Stimulated activated effector memory CD8-positive, alpha-beta T cell treated with anti-CD3 and anti-CD28 coated beads, Interleukin-12 subunit alpha, Interleukin-12 subunit beta, amount 100 ng/mL, for 72 hours (primary cell): ENCODE measurements at places on chromosomes 16 and 17.

DNA sequence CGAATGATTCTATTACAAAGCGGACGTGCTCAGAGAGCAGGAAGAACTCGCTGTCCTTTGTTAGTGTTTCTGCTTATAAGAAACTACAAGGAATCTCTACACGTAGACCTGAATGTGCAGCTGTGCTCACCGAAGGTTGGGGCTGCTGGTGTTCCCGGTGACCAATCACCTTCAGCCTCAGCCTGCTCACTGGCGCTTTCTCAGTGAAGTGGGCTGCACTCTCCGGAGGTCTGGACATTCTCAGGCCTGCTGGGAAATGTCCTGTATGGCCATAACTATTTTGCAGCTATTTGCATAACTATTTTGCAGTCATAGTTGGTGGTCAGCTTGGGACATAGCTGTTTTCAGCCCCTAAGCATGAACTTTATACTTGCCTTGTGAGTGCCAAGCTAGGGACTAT is 9.7 kb upstream of the CIAO3 start:
- DNase-seq, result no peak

DNA sequence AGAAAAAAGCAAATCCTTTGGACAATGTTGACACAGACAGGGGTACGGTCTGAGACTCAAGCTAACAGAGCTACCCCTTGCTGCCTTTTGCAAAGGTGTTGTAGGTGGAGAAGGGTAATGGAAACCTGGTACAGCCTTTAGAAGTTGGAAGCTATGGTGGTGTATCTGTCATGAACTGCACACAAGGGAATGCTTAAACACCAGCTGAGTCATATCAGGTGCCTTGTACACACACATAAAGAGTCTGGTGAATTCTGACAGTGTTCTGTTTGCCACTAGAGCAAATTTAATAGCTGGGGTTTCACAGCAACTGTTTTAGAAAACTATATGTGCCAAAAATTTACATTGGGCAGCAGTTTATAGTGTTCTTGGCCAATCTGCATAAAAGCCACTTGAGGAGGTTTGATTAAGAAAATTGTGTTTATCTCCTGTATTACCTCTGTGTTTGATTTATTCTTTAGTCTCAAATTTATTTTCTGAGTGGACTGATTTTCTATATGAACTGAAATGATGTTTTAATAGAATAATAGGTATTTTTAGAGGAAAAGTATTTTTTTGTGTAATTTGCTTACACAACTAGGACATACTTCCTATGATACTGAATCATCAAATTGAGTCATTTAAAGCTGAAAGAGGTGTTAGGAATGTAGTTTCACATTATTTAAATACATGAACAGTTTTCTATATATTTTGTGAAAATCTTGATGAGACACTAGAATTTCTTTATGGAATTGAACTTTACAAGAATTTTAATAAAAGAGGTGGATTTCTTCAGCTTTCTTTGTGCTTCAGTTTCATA is 136.9 kb downstream of the MAP2K6 start:
- no peak for DNase-seq

- DNase-seq, result no peak
Measured at GRCh38 chr17:76147211-76148014, 6.4 kb upstream of the FOXJ1 start.

- DNase-seq, result no peak
Measured at GRCh38 chr16:69823831-69824563, 61.9 kb downstream of the WWP2 start.

- peak; percentile 26 for DNase-seq
Measured at GRCh38 chr17:44005527-44006271, 1.3 kb downstream of the NAGS start.

DNA sequence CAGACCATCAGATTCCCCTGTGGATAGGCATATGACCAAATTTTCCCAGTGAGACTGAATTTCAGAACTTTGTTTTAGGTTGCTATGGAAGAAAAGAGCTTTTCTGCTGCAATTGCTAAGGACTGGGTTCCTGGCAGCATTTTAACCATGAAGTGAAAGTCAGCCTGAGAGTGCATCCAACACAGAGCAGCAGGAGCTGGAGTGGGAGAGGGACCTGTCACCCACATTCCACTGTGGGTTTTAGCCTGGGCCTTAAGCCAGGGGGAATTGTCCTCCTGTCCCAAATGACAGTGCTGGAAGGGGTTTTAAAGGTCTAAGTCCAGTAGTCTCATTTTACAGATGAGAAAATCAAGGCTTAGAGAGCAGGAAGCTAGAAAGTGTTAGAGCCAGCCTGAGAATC is 203.5 kb upstream of the N4BP1 start:
- DNase-seq, result no peak

- no peak for DNase-seq
Measured at GRCh38 chr16:27775254-27775653, 225.3 kb downstream of the KATNIP start.

- no peak for DNase-seq
Measured at GRCh38 chr16:86565644-86566511, 751 bp upstream of the FOXC2 start.

DNA sequence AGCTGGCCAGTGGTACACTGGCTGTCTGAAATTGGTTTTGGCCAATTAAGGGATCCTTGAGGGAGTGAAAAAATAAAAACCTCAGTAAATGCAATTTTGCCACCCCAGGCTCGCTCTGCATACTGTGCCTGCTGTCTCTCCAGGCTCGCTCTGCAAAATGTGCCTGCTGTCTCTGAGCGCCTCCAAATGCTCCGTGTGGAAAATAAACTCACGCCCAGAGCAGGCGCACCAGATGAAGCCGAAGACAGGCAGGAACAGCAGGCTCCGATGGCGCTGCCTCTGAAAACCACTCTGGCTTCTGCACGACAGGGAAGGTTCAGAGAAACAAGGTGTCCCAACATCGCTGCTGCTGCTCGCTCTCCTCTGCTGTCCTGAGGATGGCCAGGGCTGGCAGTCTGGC is 29.1 kb downstream of the SNN start:
- no peak for DNase-seq

DNA sequence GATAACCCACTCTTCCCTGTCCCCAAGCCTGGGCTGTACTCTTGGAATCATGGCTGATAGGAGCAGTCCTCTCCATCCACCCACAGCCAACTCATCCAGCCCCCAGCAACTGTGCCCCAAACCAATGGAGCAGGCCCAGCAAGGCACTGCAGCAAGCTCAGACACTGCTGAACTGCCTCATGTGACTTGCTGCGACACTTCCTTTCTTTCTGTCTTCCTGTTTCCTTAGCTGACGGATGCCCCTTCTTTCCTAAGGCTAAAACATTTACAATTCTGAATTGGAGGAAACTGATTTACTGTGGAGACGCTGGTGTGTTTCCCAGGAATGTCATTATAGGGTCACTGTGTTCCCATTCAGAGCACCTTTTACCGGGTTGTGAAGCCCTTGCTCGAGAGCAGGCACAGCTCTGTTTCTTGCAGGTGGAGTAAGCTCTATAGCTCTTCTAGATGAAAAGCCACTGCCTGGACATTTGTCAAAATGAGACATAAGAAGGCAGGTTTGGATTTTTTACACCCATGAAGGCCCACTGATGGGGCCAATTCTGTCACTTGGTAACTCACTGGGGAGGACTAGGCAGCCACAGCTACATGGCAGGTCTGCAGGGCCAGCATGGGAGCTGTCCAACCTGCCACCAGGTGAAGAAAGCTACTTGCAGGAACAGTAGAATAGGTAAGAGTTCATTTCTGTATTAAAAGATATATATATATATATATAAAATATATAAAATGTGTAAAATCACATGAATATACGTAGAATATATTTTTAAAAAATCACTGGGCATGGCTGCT is 27.4 kb downstream of the TMEM11 start:
- no peak for DNase-seq

- no peak for DNase-seq
Measured at GRCh38 chr17:27497696-27498095, 41.4 kb downstream of the KSR1 start.

DNA sequence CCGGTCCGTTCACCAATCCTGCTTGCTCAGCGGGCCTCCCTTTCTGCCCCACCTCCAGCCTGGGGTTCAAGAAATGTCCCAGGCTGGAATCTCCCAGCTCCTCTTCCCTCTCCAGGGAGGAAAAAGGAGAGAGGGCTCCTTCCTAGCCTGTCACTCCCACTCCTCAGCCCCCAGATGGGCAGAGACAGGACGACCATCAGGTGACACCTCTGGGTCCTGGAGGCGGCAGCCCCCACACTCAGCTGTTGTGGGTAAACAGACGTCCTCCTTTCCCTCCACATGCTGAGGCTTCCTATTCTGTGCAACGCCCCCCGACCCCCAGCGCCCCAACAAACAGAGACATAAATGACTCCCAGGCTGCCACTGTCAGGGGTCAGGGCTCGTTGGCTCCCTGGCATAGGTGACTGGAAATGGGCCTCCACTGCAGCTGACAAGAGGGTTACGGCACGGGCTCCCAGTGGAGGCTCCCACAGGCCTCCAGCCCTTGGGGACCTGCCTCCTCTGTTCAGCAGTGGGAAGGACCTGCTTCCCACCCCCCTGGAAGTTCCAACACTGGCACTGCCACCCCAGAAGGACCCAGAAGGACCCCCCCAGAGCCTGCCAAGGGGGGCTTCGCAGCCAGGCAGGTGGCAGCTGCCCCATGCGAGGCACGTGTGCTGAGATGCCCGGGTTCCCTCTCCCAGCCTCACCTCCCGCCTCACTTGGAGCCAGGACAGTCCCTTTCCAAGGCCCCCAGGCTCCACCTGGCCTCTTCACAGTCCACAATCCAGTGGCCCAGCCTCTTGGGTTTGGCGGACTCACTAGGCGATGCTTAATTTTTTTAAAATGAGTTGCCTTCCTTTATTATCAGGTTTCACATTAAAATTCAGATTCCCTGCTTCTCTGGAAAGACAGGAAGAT is 232.3 kb downstream of the KATNIP start:
- no peak for DNase-seq

DNA sequence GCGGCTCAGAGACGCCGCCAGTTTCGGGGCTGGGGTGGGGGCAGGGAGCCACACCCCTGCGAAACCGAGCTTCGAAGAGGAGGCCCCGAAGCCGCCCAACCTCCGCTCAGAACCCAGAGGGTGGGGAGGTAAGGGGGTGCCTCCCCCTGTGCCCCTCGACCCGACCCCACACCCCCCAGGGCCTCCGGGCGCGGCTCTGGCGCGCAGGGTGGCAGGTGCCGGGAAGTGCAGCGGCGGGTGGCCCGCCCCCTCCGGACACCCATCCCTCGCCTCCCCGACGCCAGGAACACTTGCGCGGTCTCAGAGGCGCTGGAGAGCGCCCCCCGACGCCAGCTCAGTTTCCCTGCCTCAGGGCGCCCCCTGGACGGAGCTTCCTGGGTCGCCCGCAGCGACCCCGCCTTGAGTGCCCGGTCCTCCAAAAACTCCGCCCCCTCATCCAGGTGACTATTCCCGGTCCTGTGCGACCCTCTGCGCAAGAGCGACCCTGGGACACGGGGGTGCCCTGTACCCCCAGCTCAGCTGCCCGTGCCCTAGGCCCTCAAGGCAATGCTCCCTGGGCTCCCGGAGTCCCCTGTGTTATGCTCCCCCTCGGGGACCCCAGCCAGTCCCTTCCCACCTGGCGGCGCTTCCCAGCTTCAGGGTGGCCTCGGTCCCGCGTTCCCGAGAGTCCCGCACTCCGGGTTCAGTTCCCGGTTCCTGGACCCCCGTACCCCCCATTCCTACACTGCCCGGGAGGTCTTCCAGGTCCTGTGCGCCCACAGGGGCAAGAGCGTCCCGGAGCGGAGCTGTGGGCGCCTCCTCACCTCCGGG is 562 bp downstream of the PPL start:
- no peak for DNase-seq

DNA sequence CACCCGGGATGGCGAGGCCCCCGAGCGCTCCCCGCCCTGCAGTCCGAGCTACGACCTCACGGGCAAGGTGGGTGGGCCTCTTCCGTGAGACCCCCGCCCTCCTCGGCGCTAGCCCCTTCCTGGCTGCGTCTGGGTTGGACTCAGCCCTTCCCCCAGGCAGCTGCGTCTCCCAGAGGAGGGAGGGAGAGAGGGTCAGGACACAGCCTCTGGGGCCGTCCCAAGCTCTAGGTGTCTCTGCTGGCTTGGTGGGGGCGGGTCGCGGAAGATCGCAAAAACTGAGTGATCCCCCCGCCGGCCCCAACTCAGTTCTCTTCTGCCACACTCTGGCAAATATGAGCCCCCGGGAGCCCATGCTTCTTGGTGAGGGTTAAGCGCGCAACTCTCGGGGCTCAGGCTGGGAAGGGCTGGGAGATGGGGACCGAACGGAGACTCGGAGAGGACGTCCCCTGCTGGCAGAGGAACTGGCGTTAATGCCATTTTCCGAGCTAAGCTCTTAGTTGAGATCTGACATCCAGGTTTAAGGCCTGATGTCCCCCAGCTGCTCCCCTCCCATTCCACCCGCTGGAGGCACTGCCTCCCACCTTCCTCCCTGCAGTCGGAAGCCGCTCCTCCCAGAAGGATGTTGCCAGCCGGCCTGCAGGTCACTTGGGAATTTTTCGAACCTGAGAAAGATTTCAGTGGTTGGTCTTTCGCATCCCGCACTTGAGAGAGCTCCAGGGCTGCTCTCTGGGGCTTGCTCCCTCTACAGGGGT is 419 bp downstream of the RAB37 start:
- DNase-seq, result peak; percentile 76

- DNase-seq, result no peak
Measured at GRCh38 chr16:23357761-23358290, 55.7 kb downstream of the SCNN1B start.

- no peak for DNase-seq
Measured at GRCh38 chr17:68006797-68007196, 10.5 kb upstream of the C17orf58 start.

DNA sequence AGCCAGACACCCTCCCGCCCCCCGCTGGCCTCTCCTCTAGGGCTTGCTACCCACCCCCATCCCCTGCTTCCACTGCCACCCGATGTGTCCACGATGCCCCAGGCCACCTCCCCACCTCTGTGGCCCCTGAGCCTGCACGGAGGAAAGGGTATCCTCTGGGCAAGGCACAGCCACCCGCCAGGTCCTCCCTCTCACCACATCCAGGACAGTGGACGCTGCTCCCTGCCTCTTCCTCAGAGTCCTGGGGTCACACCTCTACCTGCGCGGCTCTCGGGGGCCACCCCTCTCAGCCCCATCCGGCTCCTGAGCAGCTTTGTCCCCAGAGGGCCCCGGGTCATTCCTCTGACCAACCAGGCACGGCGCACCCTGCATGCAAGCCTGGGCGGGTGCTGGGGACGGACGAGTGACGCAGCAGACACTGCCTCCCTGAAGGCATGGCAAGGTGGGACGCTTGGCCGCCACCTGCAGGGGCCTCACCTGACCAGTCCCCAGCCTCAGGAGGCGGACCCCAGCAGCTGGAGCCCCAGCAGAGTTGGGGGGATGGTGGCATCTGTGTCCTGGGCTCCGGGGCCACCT is 24.8 kb downstream of the FLYWCH1 start:
- no peak for DNase-seq

- DNase-seq, result no peak
Measured at GRCh38 chr16:82643936-82644630, 17.3 kb downstream of the CDH13 start.

DNA sequence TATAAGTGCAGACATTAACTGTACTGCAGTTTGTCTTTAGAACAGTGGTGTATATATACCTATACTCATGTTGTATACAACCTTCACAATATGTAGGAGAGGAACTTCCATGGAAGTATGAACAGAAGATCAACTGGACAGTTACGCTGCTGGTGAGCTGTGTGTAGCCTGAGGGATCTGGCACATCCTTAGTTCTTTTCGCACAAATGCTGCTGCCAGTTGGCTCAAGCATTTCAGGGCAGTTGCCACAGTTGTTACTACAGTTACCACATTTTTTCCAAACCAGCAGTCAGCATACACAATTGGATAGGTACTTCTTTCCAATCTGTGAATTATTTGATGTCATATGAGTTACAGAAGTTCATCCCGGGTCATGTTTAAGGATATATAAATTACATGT is 539.6 kb upstream of the HSBP1 start:
- no peak for DNase-seq
